Activated CD4-positive, alpha-beta memory T cell treated with anti-CD3 and anti-CD28 coated beads for 36 hours (primary cell): ENCODE measurements at places on chromosomes 2 and 18.

GRCh38 chr2:127117603-127118002, 10.6 kb upstream of the BIN1 start:
- DNase-seq: no peak

GRCh38 chr2:17747684-17748452, 5.7 kb downstream of the SMC6 start:
- no peak for DNase-seq

GRCh38 chr18:79576686-79577351, 102.8 kb upstream of the CTDP1 start:
- DNase-seq: no peak

- no peak for DNase-seq
Observed at GRCh38 chr2:197131558-197131855, 179.1 kb downstream of the ANKRD44 start.

DNA sequence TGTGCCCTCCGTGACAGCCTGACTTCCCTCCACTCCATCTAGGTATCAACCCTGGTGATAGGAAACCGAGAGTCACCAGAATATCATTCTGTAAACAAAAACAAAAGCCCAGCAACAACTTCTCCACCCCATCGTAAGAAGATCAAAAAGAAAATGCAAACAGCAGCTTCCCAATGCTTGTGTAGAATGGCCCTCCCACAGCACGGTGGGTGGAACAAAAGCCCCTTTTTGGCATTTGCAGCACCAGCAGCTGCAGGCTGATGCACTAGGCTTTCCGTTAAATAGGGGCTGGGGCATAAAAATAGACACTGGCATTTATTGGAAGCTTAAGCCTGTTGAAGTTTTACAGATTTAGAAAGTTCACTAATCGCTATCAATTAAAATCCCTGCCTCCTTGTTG, 513.0 kb downstream of the GALR1 start:
- DNase-seq: no peak
